Hippocampal formation (tissue), 2 donors: ENCODE measurements at places on chromosomes 2 and 18.

DNA sequence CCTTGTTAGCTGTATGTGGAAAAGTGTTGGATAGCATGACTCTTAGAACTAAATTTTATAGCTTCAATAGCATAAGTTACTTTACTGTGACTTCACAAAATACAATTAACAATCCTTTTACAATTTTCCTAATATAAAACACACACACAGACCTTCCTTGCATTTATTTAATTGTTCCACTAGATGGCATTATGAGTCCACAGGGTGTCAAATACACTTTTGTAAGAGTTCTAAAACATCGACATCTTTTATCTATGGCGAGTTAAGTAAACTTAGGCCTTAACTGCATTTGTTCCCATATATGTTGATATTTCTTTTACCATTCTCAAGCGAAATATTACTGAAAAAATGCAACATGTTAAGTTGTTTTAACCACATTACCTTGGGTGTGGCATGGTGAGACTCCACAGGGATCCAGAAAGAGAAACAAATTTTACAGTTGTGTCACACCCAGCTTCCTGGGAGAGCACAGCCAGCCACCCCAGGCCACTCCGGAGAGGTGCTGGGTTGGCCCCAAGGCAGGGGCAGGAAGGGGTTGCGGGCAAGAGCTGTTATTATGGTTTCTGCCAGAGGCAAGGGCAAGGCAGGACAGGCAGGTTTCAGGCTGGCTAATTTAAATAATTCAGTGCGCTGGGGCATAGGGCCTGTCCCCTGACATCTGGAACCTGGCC, 312.4 kb upstream of the MC4R start:
- no peak for DNase-seq

GRCh38 chr2:187554011-187554703, at the start of gene TFPI:
TSS of gene TFPI (minus strand) at chr2:187554435. CDS start at chr2:187503768, 50,667 bp downstream.
- DNase-seq, result no peak

DNA sequence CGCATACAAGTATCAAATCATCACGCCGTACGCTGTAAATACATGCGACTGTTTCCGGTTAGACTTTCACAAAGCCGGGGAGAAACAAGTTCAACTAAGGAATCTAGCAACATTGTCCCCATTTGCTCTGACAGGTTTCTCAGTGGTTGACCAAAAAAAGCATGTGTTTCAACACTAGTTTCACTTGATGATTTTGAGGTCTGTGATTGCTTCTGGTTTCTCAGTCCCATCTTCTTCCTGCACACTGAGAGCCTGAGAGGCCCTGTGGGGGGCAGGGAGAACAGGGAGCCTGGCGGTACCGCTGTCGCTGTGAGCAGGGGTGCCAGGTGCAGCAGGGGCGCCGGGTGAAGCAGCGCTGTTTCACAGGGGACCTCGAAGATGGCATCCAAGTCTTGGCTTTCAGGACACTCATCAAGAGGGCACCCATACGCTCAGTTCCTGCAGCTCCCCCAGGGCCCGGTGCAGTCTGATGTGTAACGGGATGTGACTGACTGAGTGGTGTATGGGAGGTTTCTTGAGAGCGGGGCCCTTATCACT, 270.9 kb downstream of the TWIST2 start:
- DNase-seq, result no peak

- DNase-seq, result no peak
These were observed 21.1 kb downstream of the UGP2 start for GRCh38 chr2:63862806-63863205.

GRCh38 chr2:138112536-138112935, 148.3 kb downstream of the HNMT start:
- DNase-seq, result no peak

- no peak for DNase-seq
These were observed 735.5 kb upstream of the ACVR2A start for GRCh38 chr2:147109291-147109690.

DNA sequence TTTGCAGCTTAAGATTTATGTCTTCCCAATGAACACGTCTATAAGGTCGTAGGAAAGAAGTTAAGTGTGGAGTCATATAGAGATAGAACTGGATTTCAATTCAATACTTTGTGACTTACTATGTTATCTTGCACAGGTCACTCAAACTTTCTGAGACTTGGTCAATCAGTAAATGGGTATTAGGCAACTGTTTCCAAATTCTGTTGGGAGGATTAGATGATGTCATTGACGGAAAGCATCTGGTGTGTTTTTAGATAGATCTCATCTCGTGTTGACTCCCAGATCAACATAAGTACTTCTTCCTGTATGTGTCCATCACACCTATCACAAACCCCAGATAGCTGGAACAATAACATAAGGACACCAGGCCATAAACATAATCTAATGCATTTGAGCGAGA, 771.1 kb upstream of the FANCL start:
- no peak for DNase-seq

DNA sequence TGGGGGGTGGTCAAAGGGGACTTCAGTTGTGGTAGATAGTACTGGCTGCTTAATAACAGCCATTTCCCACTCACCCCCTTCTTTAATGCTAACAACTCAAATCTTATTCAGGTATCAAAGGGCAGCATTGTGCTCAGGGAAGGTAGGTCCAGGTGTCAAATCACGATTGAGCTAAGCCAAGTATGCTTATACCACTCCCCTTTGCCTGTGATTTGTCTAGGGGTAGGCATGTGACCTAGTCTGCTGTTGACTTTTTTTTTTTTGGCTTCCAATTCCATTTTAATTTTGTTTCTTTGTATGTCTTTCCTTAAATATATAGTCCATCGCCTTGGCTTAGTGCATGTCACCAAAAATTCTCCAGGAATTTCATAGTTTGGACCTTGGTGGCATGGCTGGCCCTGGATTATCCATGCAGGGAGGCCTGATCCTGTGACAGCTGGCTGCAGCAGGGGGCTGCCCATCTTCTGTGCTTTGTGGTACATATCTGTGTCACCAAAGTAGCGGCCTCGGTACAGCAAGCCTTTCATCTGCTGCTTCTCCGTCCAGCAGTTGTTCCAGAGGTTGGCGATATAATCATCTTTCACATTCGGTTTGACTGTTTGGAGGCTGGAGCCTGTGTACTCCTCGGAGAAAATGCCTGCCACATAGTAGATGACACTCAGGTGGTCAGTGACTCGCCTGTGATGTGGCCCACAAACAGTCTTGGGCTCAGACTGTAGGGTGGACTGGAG, 68.1 kb upstream of the SPRED2 start:
- no peak for DNase-seq

GRCh38 chr2:55718165-55719008, 24.7 kb upstream of the PNPT1 start:
- DNase-seq, result peak; percentile 67

DNA sequence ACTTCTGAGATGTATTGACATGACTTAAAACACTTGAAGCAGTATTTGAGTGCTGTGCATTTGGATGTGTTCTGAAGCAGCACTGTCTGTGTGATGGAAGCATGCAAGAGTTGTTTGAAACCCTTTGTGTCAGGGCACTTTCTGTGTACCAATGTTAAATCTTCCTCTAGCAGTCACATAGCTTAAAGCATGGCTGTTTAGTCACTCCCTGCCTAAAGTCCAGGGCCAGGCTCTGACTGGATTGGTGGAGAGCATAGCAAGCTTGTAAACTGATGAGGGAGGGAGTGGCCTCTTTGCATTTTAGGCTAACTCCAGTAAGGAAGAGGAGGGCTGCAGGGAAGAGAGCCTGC, 73.5 kb downstream of the MYO1B start:
- no peak for DNase-seq

GRCh38 chr2:8685697-8686358, 4.0 kb downstream of the ID2 start:
- DNase-seq, result peak; percentile 55

DNA sequence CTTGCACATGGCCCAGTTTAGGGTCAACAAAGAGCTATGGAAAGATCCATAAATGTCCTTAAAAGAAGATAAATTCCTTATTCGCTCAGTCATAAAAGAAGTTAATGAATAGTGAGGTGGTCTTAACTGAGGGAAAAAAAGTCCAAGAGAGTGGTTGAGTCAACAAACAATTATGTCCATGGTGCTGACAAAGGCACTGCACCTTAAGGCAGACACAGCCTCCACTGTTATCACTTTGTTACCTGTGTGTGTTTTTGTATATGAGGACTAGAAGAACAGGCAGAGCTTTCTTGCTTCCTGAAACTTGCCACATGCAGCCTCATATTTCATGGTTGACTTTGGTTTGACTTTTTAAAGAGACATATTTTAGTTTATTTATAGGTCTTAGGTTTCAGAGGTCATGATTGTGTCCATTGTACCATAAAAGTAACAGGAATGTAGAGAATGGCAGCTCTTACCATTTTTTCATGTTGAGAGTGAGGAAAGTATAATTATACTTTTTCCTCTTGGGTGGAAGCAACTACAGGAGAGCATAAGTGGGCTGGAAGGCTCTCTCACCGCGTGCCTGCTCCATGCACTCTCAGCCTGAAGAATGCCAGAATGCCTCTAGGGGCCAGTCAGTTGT, 93.6 kb downstream of the XRCC5 start:
- no peak for DNase-seq

DNA sequence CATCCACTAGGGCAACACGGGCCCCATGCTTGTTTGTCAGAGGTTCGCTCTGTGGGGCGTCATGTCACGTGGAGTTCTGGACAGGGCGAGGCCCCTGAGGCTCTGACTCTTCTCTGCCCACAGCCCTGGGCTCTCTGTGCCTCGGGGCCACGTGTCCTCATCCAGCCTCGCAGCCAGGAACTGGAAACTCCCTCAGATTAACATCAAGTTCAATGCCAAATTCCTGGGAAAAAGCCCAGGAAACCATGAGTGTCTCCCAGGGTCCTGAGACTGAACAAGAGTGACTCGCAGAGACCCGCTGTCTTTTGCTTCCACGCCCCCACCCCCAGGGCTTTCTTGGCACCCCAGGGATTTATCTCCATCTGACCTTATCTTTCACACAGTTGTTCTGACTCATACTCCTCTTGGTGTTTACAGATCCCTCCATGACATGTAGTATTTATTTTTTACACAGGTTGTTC, 174.0 kb upstream of the PIEZO2 start:
- no peak for DNase-seq

- DNase-seq, result no peak
These were observed 172.3 kb downstream of the ALPK2 start for GRCh38 chr18:58456625-58457024.

- DNase-seq, result no peak
These were observed 10.5 kb upstream of the SLC1A4 start for GRCh38 chr2:64978514-64979268.

DNA sequence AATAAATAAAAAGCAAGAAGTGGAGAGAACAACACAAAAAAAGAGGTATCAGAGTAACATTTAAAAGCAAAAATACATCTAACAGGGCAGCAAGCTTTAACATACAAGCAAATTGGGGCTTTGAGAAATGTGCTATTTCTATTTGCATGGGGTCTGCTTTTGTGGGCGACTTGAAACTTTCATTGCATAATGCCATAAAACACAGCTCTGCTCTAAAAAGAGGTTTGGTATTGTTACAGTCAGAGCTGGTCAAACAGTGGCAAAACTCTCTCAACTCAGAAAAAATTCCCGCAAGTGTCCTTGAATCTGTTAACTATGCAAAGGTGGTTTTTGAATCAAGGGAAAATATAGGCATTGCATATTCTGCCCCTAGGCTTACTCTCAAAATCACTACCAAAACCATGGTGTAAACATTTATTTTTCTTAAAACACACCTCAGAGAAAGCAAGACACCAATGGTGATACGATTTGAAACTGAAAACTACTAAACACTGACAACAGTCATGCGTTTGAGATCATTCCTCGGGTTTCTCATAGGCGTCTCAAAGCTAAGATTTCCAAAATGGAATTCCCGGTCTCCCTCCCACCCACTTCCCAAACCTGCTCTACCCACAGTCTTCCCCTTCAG, 45.5 kb downstream of the RNF152 start:
- no peak for DNase-seq

DNA sequence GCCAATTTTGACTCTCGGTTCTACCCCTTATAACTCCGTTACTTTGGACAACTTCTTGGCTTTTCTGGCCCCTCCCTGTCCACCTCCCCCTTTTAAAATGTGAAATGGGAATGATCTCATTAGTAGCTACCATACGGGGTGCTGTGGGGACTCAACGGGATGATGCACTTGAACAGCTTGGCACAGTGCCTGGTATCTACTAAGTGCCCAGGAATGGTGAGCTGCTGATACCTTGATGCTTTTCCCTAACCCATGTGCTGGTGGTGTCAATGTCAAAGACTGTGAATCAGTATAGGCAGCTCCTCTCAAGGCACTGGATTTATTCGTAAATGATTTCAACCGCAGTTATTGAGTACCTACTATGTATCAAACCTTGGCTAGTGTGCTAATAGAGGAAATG, 204.2 kb downstream of the LOXHD1 start:
- DNase-seq, result no peak

DNA sequence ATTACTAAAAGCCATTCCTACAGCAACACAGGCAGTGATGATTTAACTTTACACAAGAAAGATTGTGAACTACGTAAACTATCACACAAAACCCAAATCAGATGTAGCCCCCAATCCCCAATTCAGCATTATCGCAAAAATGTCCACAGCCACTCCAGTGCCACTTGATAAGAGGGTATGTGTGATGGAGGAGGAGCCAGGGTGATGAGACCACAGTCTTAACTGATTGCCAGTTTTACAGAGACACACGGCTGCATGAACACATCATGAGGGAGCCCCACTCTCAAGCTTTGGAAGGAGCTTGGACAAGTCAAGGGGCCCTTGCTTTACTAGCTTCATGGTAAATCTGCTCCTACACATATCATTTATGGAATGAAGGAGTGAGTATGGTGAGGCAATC, 116.0 kb downstream of the FAM161A start:
- DNase-seq, result no peak

GRCh38 chr18:59627414-59627813, 69.8 kb downstream of the CCBE1 start:
- DNase-seq, result no peak
